ENCODE measurements at places on chromosomes 1 and 21.

GRCh38 chr1:40425198-40425597 lies 25.1 kb upstream of the ZFP69B start:
- no peak for DNase-seq

- DNase-seq, result no peak
Observed at GRCh38 chr1:21490774-21491487, 18.3 kb upstream of the ALPL start.

DNA sequence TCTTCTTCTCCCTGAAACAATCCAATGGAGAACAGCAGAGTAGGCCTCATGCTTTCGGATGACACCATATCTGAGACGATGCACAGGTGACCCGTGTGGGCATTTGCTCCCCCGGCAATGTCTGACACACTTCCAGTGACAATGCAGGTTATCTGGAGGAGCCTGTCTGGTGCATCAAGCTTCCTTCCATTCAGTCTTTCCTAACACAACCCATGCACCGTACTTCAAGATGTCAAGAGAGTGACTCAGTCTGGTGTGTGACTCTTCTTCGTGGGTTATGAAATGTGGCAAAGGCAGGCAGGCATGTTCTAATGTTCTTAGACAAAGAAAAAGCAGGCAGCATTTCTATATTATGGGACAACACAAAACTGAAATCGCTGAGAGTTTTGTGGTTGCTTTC lies 159.1 kb downstream of the EDEM3 start:
- no peak for DNase-seq

GRCh38 chr1:16294219-16295212 lies 57.5 kb upstream of the CPLANE2 start:
- no peak for DNase-seq

DNA sequence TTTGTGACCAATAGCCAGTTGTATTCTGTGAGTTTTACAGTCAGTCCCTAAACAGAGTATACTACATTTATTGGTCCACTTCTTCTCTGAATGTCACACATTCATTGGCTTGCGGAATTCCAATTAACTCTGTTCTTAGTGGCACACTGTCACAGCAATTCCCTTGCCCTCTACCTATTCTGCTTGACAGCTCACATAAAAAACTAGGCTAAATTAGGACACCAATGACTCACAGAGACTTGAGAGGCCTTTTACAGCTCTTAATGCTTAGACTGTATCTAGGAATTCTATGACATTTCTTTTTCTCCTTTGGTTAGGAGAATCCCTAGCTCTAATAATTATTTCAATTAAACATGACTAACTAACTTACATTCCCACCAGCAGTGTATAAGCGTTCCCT lies 104.1 kb downstream of the NEGR1 start:
- no peak for DNase-seq

Measured in stimulated activated CD8-positive, alpha-beta memory T cell treated with anti-CD3 and anti-CD28 coated beads, Interleukin-4, amount 100 ng/mL, for 1 hour (primary cell).